ENCODE measurements at places on chromosomes 2 and 18.

GRCh38 chr2:38622210-38622609, 19.5 kb upstream of the HNRNPLL start:
- DNase-seq = no peak

DNA sequence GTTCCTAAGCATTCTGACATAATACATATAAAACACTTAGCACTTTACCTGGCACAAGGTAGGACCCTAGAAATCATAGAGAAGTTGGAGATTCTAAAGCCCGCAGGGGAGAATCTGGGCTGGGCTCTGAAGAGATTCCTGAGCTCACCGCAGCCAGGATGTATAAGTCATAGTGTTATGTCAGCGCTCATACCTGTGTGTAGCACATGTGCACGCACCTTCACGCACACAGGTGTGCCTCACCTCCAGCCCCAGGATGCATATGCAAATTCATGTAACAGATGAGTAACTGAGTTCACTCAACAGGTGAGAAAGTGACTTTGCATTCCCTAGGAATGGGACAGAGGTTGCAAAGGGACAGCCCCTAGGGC, 7.9 kb upstream of the SDC1 start:
- DNase-seq = no peak

DNA sequence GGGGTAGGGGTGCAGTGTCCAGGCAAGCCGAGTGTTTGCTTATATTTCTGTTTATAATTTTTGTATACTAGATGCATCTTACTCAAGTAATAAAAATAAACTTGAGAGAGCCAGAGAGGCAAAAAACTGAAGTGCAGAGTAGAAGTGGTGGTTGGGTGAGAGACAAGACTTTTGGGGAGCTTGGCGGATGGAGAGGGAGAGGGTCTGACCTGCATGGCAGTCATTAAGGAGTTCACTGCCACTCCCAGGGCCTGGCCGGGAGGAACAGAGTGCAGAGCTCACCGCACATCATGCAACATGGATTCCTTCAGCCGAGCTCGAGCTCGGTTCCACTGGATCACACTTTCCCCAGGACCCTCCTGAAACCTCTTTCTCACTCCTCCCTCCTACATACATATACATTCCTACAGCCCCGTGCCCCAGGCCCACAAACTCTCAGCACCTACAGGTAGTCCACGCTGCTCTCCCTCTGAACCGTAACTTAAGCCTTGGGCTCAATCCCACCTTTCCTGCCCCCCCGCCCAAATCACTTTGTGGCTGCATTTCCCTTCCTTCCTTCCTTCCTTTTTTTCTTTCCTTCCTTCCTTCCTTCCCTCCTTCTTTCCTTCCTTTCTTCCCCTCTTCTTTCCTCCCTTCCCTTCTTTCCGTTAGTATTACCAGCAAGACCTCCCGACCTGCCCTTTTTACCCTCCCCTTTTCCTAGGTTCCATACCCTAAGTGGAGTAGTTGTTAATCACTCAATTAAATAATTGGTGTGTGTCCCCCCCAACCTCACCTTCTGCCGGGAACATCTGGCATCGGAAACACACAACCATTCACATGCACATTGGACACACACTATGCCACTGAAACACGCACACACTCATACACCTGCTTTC, 37.1 kb upstream of the ATP6V1B1 start:
- no peak for DNase-seq

DNA sequence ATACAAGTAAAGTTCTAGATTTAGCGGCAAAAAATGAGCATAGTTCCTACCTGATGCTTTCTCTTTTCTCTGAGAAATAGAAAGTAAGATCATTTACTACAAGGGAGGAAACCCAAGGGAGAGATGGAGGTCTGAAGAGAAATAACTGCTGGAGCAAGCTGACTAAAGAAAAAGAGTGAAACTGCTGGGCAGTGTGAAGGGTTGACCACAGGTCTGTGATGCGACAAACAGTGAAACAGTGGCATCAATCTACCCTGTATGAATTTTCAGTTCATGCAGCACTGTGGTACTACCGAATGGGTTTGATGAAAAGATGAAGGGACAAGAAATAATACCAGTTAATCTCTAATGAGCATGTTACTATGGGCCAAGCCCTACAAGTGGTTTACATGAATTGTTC, 52.2 kb downstream of the CUL3 start:
- no peak for DNase-seq

- no peak for DNase-seq
These were observed 22.8 kb downstream of the ARHGAP28 start for GRCh38 chr18:6752202-6752860.

DNA sequence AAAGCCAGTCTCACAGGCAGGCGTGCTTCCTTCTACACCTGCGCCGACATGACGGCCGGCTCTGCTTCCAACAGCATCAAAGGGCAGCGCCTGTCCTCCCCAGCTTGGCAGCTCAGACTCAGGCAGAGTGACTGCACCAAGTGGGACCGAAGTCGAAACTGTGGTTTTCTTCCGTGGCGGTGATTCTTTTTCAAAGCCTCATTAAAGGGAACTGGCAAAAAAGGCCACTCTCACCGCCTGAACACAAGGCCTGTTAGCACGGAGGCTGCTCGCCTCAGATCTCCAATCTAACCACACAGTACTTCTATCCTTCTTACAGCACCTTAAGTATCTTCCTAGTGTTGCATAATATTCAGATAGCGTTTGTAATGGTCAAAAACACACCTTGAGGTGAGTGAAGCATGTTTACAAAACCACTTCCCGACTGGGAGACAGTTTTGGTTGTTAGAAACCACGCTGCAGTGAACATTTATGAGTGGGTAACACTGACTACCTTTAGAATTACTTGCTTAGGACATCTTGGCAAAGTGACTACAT, 236.4 kb downstream of the HDAC4 start:
- DNase-seq = no peak

DNA sequence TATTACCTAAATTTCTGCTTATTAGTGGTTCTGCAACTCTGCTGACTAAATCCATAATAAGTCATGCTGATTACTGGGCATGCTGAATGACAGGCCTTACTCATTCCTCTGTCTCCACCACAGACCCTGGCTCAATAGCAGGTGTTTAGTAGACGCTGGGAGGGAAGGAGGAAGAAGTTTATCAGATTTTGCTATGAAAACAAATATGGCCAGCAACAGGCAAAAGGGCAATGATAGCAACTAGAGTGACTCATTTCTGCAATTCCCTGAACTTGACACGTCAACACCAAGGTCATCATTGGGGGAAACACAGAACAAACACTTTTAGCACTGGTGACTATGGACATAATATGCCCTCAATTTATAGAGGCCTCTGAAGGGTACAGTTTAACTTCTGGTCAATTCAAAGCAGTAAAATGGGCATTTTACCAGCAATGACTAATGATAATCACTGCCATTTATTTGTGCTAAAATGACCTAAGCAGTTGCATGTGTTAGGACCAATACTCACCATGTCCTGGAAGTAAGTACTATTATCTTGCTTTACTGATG, 35.2 kb downstream of the TMEM163 start:
- DNase-seq = peak; percentile 26

GRCh38 chr2:240140920-240141319, 462 bp upstream of the OTOS start:
- DNase-seq = no peak

DNA sequence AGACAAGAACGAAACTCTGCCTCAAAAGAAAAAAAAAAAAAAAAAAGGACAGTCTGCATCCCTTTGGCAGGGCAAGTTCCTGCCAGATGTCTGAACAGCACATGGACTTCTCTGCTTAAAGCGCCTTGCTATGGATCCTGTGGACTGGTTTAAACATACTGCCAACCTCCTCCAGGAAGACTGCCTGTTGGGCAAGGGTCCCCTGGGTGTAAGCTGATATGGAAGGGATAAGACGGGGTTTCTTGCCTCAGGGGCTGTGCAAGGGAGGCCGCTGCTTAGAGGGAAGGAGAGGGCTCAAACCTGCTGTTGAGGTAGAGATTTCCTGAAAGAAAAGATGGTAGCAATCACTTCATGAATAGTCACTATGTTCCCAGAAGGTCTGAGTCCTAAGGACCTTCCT, 22.2 kb downstream of the SKA1 start:
- DNase-seq = no peak

DNA sequence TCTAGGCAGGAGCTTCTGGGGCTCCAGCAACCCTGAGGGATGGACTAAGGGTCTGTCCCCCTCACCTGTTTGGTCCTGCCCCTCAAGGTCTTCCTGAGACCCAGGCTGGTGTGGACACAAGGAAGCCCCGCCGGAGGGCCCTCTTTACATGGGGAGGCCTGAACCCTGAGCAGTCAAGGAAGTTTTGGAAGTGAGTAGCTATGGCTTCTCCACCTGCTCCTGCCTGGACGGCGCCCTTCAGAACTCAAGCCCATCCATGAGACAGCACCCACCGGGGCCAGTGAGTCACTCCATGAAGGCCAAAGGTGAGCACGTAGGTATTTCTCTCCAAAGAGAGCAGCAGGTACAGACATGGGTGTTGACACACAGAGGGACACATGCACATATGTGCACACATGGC, 98.2 kb upstream of the CTDP1 start:
- DNase-seq = no peak

DNA sequence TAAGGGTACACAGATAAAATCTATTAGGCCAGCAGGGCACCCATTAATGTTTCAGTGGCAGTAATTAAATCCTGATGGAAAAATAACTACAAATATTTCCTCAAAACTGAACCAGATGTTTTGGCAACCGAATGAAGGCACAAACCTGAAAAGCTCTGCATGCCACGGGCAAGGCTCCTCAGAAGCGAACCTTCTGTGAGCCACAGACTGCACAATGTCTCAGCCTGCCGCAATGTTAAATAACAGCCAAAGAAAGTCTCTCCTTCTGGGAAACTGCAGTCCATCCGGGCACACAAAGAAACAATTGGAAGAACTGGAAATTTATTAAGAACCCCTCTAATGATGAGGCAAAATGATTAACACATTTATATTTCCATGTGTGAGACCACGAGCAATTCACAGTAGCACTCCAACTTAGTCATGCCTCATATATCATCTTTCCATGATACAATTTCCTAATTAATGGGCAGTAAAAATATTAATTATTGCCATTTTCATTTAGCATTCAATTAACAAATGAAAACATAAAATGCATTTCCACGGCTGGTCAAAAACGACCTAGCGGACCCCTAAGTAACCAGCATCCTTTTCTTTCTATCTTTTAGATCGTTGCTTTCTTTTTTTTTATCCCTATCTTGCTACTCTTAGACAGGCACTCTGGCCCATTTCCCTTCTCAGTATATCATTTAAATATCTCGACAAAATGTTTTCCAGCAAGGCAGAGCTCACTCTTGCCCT, 237.5 kb downstream of the EPHA4 start:
- no peak for DNase-seq

GRCh38 chr18:41579185-41579584, 375.8 kb upstream of the PIK3C3 start:
- DNase-seq = no peak

DNA sequence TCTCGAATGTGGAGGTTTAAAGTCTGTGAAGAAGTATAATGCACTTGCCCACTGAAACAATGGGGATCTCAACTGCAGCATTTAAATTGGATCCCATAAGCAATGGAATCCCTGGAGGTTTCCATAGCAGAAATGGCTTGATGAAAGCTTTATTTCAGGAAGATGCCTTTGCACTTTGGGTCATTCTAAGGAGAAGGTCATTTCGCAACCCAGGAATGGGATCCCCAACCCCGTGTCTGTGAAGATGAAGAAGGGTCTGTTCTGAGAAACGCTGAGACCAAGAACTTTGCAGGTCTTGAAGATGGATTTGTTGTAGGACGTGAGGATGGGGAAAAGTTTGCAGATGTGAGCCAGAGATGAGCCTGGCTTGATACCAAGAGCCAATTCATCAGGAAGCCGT, 1.8 kb upstream of the KCNG3 start:
- DNase-seq = no peak

GRCh38 chr2:5076599-5076998, 615.6 kb upstream of the SOX11 start:
- DNase-seq = no peak

DNA sequence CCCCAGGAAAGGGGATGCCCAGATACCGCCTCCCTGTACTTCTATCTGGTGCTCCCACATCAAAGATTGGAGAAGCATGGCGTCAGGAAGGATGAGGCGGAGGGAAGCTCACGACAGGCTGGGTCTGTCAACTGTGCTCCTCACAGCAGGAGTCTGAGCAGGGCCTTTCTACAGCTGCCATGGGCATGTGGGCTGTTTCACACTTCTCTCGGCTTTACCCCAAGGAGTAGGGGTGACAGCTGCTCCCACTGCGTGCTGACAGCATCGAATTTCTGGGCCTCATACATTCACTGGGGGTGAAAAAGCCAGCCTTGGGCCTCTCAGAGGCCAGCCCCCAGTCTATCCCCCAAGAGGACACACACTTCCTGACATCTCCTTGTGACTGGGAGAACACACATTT, 21.1 kb downstream of the NEURL3 start:
- no peak for DNase-seq

DNA sequence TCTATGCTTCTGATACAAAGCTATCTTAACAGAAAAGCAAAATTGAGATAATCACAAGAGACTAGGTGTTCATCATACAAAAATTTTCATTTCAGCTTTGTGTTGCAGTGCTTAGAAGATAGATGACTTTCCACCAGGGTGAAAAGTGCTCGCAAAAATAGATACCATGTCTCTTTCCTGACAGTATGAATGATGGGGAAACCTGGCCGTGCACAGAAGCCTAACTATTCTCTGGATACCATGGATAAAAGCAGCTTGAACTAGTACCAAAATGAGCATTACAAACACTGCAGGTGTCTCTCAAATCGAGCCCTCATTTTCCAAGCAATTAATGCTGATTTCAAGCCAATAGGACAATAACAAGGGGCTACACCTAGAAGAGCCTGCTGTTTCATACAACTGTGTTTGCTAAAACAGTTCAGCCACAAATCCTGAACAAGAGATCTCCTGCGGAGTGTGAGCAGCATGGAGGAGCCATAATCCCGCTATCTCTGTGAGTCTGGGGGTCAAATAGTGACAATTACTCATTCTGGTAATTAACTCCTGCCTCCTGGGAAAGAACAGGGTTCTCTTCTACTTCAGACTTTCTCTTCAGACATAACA, 507.6 kb downstream of the PID1 start:
- DNase-seq = no peak

GRCh38 chr18:11818486-11819203, 32.6 kb upstream of the CHMP1B start:
- DNase-seq = no peak

GRCh38 chr2:100992262-100992661, 9.8 kb upstream of the RPL31 start:
- no peak for DNase-seq

- DNase-seq = no peak
These were observed 886.3 kb downstream of the ERBB4 start for GRCh38 chr2:211652327-211652726.

- no peak for DNase-seq
These were observed 28.0 kb downstream of the APCDD1 start for GRCh38 chr18:10482363-10482984.

DNA sequence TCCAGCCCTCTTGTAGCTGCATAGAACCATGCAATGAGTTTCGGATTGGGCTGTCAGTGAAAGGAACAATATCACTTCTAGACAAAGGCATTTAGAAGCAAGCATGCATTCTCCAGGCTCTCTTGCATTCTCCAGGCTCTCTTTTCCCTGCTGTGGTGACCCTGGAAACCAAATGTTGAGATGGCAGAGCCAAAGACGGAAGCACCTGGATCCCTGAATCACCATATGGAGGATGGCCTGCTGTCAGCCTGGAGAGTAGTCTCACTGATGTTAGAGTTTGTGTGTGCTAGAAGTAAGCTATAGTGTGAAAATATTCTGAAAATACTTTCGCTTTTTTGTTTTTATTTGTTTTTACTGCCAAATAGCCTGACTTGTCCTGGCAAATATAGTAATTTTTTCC, 203.9 kb downstream of the C1D start:
- DNase-seq = no peak
